NCI-H226 (cell line): ENCODE measurements at places on chromosomes 11 and 22.

DNA sequence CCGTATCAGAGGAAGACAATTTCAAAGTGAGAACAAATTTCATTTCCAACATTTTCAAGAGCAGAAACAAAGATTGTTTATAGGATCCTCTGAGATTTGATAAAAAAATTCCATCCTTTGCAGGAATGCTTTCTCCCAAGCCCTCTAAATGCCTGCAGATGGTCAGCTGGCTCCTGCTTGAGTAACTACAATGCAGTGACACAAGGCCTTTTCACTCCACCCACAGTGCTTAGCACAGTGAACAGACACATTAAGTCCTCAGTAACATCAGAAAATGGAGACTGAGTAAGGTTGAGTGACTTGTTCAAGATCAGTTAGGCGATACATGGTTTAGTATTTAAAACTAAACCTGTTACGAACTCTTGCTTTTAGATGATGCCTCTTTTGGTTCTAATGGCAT lies 527.1 kb upstream of the CCDC90B start:
- no peak for DNase-seq

DNA sequence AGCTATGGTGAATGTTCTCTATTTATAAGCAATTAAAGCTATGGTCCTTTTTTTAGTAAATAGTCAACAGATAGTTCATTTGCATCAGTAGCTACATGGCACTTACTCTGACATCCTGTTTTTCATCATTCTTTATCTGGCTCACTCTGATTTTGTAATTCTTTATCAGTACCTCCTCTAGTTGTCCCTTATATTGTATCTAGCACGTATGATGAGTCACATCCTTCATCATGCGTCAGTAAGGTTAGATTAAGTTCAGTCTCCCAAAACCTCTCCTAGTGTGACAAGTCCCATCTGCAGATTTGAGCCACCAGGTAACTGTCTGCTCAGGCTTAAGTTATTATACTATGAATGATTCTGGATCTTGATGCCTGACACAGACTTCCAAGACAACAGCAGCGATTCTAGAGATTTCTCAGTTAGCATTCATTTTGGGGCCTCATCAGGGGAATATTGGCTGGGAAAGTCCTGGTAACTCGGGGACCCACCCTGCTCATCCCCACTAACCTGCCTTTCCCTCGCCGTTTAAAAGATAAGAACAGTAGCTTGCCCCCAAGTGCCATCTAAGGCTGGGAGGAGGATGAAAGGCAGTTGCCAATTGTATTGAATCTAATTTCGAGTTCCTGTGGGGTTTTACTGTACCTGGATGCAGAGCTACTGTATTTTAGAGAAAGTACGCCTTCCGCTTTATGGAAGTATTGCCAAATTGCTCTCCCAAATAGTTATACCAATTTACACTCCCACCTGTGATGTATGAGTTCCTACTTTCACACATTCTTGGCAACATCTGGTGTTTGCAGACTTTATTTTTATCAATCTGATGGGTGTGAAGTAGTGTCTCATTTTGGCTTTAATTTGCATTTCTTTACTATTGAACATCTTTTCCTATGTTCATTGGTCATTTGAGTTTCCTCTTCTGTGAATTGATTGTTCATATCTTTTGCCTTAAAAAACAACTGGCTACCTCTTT lies 55.9 kb downstream of the ZC3H12C start:
- peak; percentile 86 for DNase-seq

- DNase-seq = no peak
These were observed 15.6 kb downstream of the TMEM184B start for GRCh38 chr22:38257181-38257580.

DNA sequence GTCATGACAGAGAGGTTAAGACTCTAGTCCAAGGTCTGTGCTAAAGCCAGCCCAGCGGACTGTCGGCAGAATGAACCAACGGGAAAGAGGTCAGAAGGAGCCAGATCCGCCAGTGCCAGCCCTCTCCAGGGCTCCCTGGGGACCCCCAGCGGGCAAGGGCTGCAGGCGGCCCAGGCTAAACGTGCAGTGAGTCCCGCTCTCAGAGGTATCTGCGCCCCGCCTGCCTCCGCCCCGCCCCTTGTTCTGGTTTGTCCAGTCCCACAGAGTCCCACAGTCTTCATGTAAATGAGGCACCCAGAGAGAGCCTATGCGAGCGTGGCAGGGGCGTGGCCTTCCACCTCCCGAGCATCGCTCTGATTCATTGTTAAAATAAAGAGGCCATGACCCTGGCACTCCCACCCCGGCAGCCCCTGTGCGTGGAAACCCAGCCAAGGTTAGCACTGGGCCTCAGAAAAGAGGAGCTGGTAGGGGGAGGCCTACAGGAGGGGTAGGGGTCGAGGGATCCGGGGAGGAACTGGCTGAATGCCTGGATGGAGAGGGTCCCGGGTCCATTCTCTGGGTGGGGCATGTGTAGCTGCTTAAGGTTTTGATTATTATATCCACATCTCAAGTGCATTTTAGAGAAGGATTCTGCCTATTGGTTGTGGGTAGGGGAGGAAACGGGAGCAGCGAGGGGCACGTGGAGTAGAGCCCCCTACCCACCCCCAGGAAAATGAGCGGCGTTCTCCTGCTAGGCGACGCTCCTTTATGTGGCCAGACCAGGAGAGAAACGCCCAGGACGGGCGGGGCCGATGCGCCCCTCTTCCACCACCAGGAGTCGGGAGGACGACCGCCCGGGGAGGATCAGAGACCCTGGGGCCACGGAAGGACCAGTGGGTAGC lies at the start of gene TRIOBP:
Gene TRIOBP, plus strand, starts transcription at position 392 of the 881 bp plus-strand sequence. CDS start 4,318 bp downstream, outside the sequence.
- DNase-seq = peak; percentile 85

DNA sequence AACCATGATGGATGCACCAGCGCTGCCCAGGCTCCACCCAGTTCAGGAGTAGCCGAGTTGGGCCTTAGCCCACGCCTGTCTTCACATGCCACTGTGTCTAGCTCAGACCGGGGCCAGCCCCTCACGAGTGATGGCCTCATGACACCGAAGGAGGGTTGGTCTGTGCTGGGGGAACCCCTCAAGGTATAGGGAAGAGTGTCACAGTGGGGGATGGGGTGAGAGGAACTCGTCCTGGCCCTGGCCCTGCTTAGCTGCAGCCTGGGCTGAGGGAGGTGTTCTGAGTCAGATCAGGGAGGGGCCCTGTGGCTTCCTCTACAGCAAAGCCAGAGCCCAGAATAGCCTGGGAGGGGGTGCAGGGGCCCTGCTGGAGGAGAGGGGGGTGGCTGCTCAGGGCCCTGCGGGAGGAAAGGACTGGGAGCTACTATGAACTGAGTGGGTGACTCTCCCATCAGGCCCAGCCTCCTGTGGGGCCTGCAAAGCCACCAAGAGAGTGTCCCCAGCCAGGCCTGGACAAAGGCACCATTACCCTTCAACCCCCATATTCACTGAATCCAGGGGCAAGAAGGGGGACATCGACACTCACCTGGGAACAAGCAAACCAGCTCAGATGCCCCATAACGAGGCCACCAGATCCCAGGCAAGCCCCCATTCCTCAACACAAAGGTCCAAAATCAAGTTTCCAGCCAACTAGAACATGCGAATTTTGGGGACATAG lies 41.2 kb downstream of the IGLL5 start:
- peak; percentile 18 for DNase-seq

GRCh38 chr11:108534274-108534882 lies 36.2 kb upstream of the POGLUT3 start:
- no peak for DNase-seq

DNA sequence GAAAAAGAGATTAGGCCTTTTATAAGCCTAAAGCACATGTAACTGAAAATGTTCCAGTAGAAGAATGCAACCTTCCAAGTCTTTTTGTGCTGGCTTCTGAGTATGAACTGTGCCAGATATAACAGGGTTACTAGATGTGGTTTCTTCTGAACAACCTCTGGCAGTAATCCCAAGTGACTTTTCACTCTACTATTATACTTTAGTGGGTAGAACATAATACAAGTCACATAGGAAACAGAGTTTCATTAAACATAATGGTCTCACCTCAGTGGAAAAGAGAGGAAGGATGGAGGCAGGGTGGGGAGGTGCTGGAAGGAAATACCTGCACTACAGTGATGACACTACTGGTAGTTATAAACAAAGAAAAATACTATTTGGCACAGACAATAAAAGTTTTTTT lies 81.3 kb downstream of the PHF21A start:
- no peak for DNase-seq

DNA sequence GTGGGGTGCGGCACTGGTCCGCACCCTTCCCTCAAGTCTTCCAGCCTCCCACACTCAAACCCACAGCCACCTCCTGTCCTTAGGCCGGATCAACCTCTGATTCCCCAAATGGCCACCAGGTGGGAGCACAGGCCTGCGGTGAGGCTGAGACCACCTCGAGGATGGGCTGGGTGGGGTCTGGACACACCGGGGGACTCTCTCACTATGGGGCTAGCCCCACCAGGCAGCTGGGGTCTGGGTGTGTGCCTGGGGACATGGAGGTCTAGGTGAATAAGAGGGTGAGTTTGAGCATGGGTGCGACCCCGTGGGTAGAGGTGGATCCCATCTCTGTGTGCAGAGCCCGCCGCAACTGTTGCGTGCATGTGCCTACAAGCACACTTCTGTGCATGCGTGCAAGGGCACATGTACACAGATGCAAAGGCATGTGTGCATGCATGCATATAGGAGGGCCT lies 32.6 kb downstream of the MYO18B start:
- DNase-seq = no peak

- no peak for DNase-seq
These were observed 246.9 kb downstream of the OPCML start for GRCh38 chr11:133285359-133285758.

DNA sequence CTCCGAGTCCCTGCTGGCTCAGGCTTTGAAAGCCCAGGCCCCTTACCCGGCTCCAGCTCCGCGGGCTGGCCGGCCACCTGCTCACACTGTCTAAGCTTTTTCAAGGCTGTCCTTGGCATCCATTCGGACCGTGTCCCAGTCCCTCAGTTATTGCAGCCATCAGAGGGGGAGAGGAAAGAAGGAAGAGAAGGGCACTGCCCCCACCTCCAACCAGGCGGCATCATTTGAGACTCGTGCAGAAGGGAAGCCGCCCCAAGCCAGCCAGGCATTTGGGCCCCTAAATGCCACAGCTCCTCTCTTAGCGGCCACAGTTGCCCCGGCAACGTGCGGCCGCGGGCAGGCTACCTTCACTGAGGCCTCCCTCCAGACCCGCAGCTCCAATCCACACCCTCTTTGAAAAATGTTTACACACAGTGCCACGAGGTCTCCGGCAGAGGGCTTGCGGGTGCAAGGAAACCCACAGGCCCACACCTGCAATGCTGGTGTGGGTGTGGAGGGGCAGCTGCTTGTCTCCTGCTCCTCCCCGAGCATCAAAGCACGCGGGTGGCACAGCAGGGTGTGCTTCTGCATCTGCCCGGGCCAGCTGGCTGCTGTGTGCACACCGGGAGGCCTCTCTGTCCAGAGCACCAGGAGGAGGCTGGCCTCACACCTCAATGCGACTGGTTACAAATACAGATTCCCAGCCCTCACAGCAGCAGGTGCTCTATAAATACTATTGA lies 124.4 kb downstream of the CTTN start:
- DNase-seq = no peak

DNA sequence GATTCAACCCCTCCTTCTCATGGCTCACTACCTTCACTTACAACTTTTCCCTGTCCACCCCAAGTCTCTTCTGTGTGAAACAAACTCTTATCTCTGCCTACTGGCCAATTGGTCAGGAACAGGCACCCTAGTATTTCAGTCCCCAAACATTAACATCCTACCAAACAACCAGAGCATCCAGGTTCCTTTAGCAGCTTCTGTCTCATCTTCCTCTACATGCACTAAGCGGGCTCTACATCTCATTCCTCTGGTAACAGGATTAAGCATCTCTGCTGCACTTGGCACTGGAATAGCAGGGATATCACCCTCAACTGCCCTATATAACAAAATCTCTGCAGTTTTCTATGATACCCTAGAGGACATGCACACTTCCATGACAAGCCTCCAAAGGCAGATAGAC lies 116.2 kb downstream of the JRKL start:
- no peak for DNase-seq

GRCh38 chr11:4032097-4032496 lies 62.5 kb upstream of the RRM1 start:
- no peak for DNase-seq

DNA sequence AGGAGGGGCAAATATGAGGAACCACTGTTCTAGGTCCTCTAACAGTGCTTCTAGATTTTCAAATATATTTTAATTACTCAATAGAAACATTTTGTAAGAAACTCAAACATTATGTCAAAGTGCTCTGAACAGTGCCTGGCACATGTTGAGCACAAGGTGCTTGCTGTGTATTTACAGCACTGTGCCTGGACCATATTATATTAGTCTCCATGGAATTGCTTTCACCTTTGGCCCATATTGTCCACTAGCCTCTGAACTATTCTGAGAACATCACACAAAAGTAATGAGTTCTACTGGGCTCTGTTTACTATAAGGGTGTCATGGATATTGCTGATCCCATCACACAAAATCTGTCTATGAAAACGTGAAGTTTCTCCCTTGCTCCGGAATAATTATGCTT lies 76.7 kb downstream of the PPFIBP2 start:
- DNase-seq = no peak

GRCh38 chr22:46145361-46145851 lies 4.9 kb upstream of the PPARA start:
- DNase-seq = no peak

GRCh38 chr22:19914201-19914943 lies 27.2 kb upstream of the COMT start:
- DNase-seq = no peak

DNA sequence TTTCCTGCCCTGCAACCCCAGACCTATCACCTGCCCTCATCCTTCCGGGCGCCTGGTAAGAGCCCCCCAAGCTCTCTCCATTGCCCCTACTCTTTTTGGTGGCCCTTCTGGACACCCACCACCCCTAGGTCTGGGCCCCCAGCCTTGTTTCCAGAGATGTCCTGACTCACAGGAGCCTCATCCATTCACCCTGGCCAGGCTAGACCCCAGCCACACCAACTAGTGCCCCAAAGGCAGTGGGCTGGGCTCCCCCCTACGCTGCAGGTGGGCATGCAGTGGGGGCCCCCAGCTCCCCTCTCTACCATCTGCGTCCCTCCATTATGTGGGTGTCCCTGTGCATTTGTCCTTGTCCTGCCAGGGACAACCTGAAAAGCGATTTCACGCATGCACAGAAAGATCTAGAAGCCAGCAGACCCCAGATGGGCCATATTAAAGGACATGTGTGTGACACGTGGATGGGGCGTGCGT lies 1.4 kb downstream of the MRGPRF start:
- DNase-seq = no peak

DNA sequence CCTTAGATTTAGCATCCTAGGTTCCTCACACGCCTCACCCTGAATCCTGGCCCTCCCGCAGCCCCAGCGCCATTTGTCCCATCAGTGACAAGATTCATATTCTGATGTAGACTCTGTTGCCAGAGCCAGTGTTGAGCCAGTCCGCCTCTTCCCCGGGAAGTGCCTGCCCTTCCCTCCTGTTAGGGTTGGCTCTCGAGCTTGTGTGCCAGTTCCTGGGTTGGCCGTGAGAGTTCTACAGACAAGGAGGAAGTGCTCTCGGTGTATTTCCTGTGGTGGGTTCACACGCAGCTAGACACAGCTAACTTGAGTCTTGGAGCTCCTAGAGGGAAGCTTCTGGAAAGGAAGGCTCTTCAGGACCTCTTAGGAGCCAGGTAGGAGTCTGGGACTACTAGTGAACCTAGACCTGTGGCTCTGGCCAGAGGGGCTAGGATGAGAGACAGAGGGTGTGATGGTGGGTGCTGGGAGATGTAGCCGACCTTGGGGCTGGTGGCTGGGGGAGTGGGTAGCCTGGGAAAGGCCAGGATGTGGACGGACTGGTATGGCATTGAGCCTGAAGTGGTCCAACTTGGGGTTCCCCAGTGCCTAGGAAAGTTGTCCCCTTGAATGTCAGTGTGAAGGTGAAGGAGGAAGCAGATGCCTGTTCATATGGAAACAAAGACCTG lies at the start of gene IL18BP:
Gene IL18BP, plus strand, starts transcription at position 261 of the 662 bp plus-strand sequence. CDS start 1,076 bp downstream, outside the sequence.
- no peak for DNase-seq

- DNase-seq = no peak
These were observed 8.6 kb upstream of the GTSE1 start for GRCh38 chr22:46287873-46288751.

- DNase-seq = no peak
These were observed 210.4 kb downstream of the SNX19 start for GRCh38 chr11:130705670-130706421.
